ENCODE measurements at places on chromosomes 7 and 10.

- DNase-seq, result no peak
Observed at GRCh38 chr10:103746598-103746997, 108.8 kb downstream of the SH3PXD2A start.

DNA sequence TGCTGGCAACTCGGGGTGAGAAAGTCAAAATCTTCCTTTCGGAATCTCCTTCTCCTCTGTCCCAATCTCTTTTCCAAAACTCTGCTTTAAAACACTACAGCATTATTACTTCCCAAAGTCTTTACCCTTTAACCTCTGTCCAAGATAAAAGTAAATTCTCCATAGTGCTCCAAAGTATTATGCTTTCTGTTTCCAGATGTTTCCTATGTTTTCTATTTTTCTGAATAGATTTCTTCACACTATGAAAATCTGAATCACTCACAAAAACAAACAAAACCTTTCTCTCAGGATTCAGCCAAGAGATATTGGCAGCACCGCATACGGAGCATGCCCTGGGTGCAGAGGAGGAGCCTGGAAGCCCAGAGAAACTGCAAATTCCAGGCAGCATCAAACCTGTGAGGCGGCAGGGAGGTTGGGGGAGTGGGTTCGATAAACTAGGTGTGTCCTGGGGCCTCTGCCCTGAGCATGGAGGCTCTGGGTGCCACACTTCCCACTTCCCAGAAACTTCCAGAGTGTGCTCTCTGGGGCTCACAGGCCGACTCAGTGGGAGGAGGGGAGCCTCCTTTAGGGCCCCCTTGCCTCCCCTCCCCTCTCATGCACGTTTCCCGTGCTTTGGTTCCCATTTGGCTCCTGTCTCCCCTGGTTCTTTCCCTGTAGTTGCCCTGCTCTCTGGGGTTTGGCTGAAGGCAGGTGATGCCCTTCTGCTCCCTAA is 35.6 kb downstream of the VIPR2 start:
- DNase-seq, result no peak

DNA sequence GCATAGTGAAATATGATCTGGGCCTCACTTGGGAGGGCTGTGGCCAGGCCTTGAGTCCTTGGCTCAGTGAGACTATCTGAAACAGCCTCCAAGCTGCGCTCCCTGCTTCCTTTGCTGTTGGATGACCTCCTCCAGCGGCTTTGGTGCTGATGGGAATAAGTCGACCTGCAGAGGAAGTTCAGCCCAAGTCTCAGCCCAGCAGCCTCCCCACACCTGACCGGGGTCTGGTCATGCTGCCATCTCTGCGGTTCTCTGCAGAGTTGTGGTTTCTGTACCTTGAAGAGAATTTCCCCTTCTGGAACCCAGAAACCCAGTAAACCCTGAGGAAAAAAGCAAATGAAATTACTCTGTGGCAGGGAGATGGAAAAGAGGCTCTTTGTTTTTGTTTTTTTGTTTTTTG is 4.6 kb upstream of the RBAK start:
- DNase-seq, result no peak

GRCh38 chr7:127874951-127875608 is 156.2 kb downstream of the LRRC4 start:
- no peak for DNase-seq

DNA sequence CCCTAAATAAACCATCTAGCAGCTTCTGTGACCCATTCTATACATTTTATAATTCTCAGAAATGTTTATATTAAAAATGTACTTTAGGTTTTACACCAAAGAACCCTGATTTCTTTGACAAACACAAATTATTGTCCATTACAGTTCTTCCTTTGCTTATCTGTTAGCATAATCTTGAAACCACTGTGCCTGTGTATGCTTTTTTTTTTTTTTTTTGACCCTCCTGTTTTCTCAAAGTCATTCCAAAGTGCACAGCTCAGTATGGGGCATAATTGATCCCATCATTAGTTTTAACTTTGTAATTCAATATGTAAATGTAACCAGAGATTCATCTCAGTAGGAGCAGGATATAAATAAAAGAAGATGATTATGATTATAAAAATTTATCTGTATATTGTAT is 229.3 kb downstream of the DGKB start:
- DNase-seq, result no peak

DNA sequence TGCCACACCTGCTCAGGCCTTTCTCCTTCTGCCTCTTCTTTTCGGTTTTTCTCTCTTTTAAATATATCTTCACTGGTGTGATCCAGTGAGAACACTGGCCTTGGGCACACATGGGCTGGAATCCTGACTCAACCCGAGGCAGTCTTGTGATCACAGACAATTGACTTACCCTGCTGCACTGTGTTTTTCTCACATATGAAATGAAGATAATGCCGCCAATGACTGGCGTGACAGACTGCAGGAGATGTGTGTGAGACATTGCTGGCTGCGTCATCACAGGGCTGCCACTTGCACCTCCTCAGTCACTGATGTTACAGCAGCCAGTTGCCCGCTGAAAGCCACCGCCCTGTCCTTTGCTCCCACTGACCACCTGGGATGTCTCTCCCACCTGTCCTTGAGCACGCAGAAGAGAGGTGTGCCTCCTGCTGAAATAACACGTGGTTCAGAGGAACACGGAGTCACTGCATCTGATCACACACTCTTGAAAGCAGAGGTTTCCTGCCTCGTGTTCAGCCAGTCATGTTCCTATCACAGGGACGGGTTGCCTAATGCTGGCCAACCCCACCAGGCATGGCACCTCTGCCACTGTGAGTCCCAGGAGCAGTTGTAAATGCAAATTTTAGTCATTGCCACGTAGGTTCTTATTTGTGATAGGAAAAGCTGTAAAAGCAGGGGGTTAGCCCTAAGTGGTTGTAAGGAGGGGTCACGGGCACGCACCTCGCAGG is 124.6 kb upstream of the LANCL2 start:
- no peak for DNase-seq
